ENCODE measurements at places on chromosomes 11 and 22.

DNA sequence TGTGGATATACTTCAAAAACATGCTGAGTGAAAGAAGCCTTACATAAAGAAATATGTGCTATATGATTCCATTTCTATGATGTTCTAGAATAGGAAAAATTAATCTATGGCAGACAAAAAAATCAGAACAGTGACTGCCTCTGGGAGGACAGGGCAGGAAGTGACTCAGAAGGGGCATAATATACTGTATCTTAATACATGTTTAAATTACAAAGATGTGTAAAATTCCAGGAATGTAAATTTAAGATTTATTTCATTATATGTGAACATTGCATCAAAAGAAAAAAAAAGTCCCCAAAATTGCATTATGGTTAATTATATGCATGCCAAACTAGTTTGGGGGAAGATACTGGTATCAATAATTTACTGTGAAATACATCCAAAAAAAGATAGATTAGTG is 32.2 kb downstream of the SBF2 start:
- no peak for DNase-seq

GRCh38 chr11:68689737-68690625 is 5.6 kb downstream of the GAL start:
- DNase-seq, result no peak

- DNase-seq, result no peak
These were observed 236.1 kb downstream of the TTC28 start for GRCh38 chr22:28443526-28443876.

DNA sequence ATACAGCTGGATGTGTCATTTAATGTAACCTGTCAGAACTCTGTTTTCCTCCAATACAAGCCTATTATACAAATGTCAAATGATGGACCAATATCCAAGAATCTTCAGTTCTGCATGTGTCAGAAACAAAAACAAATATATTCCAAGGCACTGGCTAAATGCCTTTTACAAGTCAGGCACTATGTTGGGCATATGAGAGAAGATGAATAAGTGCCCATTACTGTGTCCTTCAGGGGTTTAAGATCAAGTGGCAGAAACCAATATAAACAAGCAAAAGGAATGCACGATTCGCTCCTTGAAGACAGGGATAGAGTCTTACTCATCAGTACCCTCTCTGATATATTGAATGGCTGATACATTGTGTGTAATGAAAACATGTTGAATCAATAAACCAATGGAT is 254.4 kb downstream of the TTC28 start:
- no peak for DNase-seq

- no peak for DNase-seq
These were observed 10.5 kb upstream of the MGAT3 start for GRCh38 chr22:39446239-39446721.

- DNase-seq, result no peak
These were observed 45.5 kb upstream of the ALKBH3 start for GRCh38 chr11:43835104-43835503.

- no peak for DNase-seq
These were observed 1085.0 kb upstream of the TENM4 start for GRCh38 chr11:80525663-80526405.

- no peak for DNase-seq
These were observed 23.3 kb upstream of the MMP7 start for GRCh38 chr11:102553835-102554282.

DNA sequence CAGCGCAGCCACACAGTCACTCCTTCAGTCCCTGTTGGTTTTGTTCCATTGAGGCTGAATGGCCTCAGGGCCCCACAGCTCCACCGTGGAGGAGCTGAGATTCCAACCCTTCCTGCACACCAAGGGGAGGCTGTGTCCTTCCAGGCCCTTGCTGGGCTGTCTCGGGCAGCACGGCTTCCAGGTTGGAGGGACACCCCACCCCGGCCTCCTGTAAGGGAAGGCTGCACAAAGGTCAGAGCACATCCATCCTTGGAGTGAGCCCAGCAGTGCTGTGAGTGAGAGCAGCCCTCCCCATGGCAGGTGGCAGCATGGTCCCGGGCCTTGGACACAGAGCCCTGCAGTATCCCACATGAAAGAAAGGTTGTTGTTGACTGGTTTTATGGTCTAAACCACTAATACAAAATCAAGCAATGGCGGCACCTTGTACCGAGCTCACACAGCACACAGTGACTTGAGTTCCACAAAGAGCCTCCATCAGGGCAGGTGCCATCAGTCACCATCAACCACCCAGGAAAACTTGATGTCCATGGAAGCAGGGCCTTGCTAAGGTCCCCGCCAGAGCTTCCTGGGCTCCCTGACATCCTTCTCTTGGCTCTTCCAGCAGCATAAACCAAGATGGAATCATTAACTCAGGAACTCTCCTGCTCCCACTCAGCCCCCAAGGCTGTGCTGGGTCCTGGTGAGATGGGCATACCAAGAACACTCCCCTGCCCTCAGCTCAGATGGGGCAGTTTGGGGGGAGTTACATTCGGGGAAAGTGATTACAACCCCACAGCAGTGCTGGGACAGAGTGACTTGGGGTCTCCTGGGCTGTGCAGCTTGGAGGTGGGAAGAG is 1500.4 kb downstream of the TBC1D22A start:
- DNase-seq, result no peak

- DNase-seq, result no peak
These were observed 15.2 kb downstream of the TRIM3 start for GRCh38 chr11:6458352-6459098.

DNA sequence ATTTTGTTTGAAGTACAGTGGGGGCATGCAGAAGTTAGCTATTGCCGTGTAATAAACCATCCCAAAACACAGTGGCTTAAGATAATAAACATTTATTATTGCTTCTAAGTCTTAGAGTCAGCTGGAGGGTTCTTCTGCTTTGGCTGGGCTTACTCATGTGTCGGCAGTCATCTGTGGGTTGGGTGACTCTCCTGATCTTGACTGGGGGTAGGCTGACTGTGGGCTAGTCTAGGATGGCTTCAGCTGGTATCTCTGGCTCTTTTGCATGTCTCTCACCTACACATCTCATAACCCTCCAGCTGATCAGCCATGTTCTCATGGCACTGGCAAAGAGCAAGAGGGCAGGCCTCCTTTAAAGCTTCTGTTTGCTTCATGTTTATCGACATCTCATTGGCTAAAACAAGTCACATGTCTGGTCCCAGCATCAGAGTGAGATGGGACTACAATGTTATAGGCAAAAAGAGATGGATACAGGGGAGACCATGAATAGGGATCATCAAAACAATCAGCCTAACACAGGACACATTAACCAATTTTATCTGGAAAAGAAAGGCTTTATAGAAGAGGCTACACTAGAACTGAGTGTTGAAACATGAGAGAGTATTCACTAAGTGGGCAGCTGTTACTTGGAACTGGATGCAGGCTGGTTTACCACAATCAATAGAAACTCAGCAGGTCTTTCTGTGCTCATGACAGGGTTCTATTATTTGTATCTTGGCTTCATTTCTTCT is 5.1 kb downstream of the LRRC51 start:
- DNase-seq, result peak; percentile 74

DNA sequence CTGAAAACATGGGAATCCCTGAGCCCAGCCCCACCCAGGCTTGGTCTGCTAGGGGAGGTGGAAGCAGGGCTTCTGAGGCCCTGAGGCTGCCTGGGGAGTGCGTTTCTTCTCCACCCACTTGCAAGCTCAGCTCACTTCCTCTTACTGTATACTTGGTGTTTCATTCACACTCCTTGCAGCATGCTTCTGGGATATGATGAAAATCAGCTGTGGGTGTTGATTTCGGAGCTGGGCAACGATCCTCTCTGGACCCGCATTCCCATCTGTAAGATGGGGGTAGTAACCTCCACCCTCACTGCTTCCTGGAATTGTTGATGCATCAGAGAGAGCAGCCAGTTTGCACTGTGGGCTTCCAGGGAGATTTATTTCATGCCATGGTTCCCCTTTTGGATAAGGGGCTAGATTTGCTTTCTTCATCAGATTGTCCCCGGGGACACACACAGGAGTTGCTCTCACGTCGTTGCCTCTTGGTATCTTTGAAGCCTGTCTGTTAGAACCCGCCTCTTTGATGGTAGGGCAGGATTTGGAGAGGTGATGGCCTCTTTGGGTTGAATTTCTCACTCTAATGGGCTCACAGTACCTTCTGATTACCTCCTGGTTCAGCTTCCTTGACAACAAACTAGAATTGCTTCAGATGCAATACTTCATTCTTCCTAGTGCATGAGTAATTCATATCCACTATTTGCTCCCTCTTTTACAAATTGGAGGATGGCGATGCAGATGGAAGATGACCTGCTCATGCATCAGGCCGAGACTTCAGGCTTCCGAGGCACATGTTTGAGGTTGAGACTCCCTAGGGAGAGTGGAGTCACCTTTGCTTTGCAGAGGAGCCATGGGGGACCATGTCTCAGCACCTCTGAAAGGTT is 40.4 kb downstream of the BCR start:
- DNase-seq, result peak; percentile 20

DNA sequence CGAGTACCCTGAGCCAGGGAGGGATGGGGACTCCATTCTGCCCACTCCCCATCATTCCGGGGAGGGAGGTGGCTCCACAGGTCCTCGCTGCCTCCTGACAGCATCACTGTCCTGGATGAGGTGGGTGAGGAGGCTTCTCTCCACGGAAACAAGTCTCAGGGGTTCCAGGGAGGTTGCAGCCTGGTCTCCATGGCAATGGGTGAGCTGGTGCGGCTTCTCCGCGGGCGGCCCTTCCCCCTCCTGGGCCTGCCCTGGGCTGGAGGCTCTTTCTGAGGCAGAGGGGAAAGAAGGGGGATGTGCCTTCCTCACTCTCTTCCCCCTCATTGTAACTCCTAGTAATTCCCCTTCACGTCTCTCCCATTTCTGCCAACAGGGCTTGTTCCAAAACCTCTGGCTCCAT is 37.1 kb upstream of the PARVG start:
- DNase-seq, result no peak

DNA sequence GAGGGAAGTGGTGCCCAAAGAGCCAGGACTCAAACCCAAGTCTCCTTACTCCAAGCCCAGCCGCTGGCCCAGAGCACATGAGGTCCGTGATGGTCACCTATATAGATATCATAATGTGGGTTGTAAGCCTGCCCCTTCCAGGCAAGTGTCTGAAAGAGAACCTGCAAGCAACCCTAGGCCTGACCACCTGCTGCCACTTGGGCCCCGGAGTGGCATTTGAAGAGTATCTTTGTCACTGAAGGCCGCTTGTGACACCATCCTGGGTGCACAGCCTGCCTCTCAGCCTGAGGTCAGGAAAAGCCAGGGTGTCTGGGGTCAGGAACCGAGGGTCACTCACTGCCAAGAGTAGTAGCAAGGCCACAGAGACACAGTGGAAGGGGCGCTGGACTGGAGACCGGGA is 32.4 kb downstream of the OTOG start:
- no peak for DNase-seq

DNA sequence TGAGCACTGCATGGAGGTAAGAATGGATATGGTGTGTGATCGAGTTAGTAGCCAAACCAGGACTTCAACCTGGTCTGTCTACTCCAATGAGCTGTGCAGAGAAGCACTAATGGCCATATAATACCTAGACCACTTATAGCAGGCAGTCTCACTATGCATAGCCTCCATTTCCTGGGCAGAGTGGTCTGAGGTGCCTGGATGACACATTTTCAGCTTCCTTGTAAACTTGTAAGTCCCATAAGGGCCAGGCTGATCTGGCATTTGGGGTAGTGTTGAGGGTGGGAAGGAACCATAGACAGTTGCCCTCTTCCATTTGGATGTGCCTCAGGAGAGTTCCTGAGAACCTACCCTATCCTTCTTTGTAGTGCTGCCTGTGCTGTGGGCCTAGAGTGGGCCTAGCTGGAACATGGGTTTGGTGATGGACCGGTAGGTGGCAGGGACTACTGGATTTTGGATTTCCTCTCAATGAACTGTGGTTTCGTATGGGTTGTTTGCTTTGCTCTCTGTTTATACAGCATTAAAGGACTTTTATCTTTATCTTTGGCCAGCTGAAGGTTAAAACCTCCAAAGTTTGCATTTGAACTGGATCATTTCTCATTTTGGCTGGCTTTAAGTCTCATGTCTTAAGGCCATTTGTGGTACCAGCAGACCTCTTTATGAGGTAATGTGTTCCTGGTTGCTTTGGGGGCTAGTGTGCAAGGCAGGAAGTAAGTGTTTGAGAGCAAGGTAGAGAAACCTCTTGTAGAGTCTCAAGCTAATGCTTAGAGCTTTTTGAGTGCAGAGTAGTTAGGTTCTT is 86.9 kb downstream of the STIM1 start:
- DNase-seq, result no peak

DNA sequence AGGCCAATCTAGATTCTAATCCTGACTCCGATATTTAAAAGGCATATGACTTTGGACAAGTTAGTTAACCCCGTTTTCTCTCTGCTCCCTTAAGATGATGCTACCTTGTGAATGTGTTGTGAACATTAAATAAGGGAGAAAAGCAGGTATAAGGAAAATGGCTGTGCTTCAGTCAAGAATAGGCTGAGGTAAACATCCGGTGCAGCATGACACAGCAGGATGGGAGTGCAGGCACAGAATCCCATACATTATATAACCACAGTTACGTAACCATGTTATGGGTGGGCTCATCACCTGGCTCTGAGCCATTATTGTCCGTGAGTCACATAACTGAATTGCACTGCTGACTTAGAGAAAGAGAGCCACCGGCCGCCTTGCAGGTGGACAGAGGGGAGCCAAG is 382.2 kb upstream of the ANO5 start:
- DNase-seq, result peak; percentile 13

DNA sequence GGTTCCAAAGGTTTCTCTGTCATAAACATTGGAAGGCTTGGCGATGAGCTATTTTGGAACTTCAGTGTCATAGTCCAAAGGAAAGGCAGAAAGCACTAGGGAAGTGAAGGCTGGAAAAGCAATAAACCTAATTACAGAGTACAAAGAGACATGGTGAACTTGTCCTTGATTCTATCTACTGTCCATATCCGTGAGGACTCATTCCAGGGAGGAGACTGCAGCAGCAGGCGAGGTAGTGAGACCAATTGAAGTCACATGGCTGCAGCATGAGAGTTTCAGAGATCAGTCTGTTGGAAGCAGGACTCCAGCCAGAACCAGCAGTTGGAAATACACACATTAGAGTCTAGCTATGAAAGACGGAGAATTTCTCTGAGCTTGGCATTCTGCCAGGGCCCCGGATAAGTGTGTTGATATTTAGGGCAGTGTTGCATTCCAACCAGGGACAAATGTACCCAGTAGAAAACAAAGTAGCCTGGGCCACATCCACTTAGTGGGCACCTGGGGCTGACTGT is 54.1 kb upstream of the ARHGAP42 start:
- DNase-seq, result peak; percentile 11

DNA sequence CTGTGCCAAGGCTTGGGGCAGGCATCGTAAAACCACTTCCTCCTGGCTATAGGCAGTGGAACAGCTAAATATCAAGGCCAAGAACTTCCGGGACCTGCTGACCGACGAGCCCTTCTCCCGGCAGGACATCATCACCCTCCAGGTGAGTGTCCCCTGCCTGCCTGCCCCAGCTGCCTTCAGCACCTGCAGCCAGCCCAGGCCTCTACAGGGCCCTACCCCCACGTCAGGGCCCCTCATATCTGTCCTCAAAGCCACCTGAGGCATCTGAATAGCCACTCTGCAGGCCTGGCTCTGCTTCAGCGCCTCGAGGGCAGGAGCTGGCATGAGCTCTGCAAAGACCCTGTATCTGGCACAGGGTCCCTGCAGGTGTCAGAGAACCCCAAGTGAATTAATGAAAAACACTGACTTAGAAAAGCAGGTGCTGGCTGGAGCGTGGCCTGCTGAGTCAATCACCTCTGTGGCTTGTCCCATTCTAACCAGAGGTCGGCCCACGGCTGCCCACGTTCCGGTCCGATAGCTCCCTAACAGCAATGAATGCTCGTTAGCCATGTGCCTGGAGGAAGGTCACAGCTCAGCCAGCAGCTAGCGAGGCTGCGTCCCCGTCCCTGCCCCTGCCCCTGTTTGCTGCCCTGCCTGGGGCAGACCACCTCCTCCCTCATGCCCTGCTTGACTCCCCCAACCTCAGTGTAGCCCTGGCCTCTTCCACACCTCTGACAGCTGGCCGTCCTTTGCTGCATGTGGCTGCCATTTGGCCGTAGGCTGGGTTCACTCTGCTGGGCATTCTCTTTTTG is 16.8 kb downstream of the PPIL2 start:
- DNase-seq, result no peak

All from NCI-H2171 treated with DMSO at 0.1 percent for 48 hours (cell line).